ENCODE measurements at places on chromosomes 7 and 10. TPM values are rescaled to one million over a fixed set of nuclear protein-coding genes. Genes with fewer than 3 reads are reported as not detected.

The YWHAG gene
- total RNA-seq, result 100 TPM

The ZNF467 gene
- 1.1 TPM for total RNA-seq

The RBP3 gene
- total RNA-seq, result not detected

The WNT2 gene
- total RNA-seq, result not detected

The FGFR2 gene
- total RNA-seq, result 3.7 TPM

The CTTNBP2 gene
- 4.8 TPM for total RNA-seq

The TBXAS1 gene
- 14.5 TPM for total RNA-seq

DNA sequence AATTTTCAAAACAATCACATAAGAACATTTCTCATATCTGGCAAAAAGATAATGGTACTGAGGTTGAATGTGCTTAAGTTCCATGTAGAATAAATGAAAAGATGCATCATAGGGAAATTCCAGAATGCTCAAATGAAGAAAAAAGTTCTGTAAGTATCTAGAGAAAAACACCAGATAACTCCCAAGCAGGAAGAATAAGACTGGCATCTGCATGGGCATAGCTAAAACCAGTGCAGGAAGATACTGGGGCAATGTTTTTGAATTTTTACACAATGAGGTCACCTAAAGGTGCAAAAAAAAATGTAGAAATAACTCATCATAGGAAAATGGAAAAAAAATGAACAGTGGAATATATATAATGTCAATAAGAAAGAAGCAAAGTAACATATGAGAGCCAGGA is 275.2 kb downstream of the BAMBI start:
- no peak for DNase-seq

DNA sequence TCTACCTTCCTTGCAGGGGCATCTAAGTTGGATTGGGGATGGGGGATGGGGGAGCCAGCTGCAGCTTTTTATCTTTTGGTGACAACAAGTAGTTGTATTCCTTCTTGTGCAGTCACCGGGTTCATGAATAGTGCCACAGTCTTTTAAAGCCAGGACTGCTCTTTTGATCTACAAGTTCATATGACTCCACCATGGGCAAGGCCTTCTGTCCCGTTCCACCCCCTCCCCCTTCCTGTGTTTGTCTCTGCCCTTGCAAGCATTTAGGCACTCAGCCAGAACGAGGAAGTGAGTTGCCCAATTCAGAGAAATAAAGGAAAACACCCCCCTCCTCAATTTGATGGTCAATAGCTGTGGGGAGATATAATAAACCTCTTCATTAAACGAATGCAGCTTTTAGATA is 44.8 kb upstream of the EGR2 start:
- no peak for DNase-seq

DNA sequence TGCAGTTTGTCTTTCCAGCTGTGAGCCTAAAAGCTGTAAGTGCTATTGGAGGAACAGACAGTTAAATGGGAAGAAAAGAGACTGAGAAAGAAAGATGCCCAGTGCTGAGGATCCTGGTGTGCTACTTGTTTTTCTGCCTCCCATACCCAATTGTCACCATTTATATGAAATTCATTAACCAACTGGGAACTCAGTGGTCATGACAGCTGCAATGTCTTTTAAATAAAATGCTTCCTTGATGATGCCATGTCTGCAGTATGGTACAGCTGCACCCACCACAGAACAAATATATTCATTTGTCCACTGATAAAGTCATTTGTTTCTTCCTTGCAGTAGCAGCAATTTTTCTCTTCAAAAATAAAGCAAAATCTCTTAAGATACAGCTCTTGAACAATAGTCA is 15.6 kb upstream of the RTKN2 start:
- no peak for DNase-seq

DNA sequence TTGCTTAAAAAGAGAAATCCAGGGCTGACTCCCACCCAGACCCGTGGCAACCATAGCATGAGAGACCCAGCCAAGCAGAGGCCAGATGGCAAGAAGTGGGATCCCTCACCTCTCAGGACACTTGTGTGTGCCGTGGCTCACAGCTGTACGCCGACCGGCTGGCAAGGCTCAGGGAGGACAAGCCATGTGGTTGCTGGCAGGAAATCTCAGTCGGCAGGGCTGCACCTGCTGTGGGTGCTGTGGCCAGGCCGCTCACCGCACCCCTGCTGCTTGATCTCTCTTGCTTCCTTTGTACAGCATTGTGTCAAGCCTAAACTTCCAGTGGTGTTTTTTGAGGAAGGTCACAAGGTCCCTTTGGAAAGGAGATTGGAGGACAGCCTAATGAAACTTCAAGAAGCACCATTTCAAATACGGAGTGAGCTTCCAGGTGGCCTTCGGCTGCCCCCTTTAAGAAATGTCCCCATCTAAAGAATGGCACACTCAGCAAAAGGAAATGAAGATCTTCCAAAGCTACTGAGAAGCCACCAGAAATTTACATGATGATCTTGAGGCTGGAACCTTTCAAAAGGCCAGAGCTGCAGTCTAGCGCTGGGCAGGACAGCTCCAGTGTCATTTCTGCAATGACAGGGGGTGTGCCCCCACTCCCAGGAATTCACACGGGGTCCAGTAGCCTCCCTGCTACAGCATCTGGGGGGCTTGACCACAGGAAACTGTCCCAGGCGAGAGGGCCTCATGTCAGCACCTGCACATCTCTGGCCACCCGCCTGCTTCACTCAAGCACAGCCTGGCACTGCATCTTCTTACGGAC is 409.0 kb upstream of the MGMT start:
- no peak for DNase-seq

DNA sequence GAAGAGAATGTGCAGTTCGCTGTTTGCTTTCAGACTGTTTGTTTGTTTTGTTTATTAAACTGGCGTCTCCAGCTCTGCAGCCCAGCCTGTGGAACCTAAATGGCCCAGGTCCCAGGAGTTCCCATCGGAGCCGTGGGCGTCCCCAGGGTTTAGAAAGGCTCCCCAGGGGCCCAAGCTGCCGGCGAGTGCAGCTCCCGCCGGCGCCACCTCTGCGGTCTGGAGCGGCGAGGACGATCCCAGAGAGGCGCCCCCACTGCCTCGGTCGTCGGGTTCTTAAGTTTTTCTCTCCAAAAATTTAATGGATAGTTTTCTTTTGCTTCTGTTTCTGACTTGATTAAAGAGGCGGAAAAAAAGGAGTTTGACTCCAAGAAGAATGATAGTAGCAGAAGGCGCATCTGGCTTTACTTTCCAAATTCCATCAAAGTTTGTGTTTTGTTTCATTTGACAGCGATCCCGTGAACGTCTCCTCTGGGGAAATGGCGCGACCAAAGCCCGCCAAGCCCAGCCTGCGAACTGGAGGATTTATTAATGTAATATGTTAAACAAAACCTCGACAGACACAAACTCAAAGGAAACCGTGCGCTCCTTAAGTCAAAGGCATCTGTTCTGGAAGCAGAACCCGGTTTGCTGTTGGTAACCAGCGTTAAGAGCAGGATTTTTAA is 718 bp upstream of the FZD1 start:
- DNase-seq, result no peak

GRCh38 chr10:48682265-48682664 is 2.4 kb upstream of the WDFY4 start:
- DNase-seq, result no peak

DNA sequence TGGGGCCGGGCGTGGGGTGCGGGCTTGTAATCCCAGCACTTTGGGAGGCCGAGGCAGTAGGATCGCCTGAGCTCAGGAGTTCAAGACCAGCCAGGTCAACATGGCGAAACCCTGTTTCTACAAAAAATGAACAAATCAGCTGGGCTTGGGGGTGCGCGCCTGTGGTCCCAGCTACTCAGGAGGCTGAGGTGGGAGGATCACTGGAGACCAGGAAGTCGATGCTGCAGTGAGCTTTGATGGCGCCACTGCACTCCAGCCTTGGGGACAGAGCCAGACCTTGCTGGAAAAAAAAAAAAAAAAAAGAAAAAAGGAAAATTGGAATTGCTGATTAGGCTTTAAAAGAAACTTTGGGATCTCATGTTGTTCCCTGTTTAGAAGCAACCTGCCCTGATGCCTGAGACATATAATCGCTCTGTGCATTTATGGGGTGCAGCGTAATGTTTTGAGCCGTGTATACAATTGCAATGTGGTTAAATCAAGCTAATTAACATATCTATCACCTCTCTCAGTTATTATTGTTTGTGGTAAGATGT is 851 bp downstream of the AKR1E2 start:
- no peak for DNase-seq

DNA sequence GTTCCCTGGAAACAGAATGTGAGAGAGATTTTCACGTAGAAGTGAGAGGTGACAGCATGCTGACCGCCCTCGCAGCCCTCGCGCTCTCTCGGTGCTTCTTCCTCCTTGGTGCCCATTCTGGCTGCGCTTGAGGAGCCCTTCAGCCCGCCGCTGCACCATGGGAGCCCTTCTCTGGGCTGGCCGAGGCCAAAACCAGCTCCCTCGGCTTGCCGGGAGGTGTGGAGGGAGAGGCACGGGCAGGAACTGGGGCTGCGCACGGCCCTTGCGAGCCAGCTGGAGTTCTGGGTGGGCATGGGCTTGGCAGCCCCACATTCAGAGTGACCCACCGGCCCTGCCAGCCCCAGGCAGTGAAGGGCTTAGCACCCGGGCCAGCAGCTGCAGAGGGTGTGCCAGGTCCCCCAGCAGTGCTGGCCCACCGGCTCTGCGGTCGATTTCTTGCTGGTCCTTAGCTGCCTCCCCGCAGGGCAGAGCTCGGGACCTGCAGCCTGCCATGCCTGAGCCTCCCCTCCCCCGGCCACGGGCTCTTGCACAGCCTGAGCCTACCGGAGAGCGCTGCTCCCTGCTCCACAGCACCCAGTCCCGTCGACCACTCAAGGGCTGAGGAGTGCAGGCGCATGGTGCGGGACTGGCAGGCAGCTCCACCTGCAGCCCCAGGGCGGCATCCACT is 888.7 kb upstream of the ZWINT start:
- DNase-seq, result no peak

DNA sequence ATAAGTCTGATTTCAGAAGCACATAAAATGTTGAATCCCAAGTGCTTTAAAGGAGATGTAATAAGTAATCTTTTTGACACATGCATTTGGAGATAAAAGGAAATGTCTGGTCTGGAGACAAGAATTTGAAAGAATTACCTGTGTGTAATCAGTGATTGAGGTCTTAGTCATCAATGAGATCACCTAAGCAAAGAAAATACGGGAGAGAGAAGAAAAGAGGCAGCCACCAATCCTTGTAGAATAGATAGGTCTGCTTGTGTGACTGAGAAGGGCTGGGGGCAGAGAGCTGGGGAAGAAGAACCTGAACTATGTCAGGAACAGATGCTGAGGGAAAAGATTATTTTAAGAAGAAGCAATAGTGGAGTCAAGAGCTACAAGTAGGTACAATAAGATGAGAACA is 49.3 kb upstream of the ITPRID1 start:
- no peak for DNase-seq

DNA sequence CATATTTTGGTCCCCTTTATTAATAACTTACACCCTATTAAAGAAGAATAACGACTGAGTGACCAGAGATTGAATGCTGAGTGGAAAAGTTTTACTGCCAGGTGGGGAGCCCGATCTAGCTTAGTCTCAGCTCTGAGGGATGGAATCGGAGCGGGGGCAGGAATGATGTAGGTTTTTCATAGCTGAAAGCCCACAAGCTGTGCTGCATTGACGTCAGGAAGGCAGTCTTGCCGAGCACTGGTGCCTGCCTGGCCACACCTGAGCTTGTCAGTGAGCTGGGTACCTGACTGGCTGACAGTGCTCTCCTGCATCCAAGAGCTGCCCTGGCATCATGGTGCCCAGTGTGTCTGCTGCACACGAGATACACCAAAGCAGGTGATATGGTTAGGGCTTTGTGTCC is 34.8 kb downstream of the GRK5 start:
- DNase-seq, result no peak

- no peak for DNase-seq
Observed at GRCh38 chr7:158238616-158239289, 348.9 kb downstream of the PTPRN2 start.

DNA sequence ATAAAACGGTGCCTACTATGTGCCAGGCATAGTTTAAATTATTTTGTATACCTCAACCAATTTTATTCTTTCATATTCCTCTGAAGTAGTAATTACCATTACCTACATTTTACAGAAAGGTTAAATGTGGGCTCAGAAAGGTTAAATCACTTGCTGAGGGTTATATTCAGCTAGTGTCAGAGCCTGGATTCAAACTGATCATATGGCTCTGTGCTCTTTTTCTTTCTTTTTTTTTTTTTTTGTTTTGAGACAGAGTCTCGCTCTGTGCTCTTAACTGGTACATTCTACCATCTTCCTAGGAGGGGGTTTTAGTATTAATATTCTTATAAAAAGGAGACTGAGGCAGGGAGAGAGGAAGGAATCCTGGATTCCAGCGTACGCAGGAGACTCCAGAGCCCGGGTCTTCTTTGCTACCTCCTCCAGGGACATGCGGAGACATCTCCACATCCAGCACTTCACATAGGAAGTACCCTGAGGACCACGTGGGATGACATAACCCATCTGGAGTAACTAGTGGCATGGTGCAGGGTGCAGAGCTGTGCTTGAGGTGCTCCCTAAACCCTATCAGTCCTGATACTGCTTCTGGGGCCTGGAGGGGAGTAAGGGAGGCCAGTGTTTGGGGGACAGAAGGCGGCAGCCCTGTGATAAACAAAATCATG is 29.6 kb upstream of the ATXN7L1 start:
- DNase-seq, result no peak

GRCh38 chr10:110772454-110773025 is 99.2 kb upstream of the PDCD4 start:
- DNase-seq, result no peak
